ENCODE measurements at places on chromosomes 3 and 15. TPM values are rescaled to one million over a fixed set of nuclear protein-coding genes. Genes with fewer than 3 reads are reported as not detected.

TMEM207 gene
- not detected for total RNA-seq

SLCO3A1 gene
- total RNA-seq: 8.2 TPM

TMEM40 gene
- not detected for total RNA-seq

GRCh38 chr3:182259579-182259978, 533.7 kb upstream of the ATP11B start:
- DNase-seq: no peak

- no peak for DNase-seq
These were observed 150.6 kb upstream of the NSMCE3 start for GRCh38 chr15:29420188-29420587.

GRCh38 chr3:25114532-25114931, 313.5 kb upstream of the RARB start:
- DNase-seq: no peak

GRCh38 chr3:122014741-122015140, 7.3 kb downstream of the ILDR1 start:
- DNase-seq: peak; percentile 65

GRCh38 chr15:50232791-50233190, 32.7 kb downstream of the HDC start:
- no peak for DNase-seq
